ENCODE measurements at places on chromosomes 5 and 9.

- DNase-seq: no peak
Observed at GRCh38 chr9:1454616-1455347, 404.6 kb downstream of the DMRT2 start.

- DNase-seq: no peak
Observed at GRCh38 chr9:137025517-137025966, 2.5 kb downstream of the ABCA2 start.

GRCh38 chr9:83432877-83433550 is 105.2 kb downstream of the FRMD3 start:
- no peak for DNase-seq

- no peak for DNase-seq
Observed at GRCh38 chr5:145244788-145245187, 590.4 kb downstream of the PRELID2 start.

GRCh38 chr5:178941361-178941760 is 363 bp downstream of the ZNF454 start:
- DNase-seq: no peak

- DNase-seq: no peak
Observed at GRCh38 chr9:8555762-8556500, 756.4 kb upstream of the DMAC1 start.

- no peak for DNase-seq
Observed at GRCh38 chr5:157323107-157323706, 57.3 kb downstream of the CYFIP2 start.

- DNase-seq: no peak
Observed at GRCh38 chr5:92560698-92561401, 1020.2 kb downstream of the NR2F1-AS1 start.

- no peak for DNase-seq
Observed at GRCh38 chr5:95130941-95131340, 154.0 kb downstream of the MCTP1 start.

GRCh38 chr5:97427235-97427634 is 244.2 kb upstream of the RIOK2 start:
- no peak for DNase-seq

GRCh38 chr9:135901031-135901758 is 6.2 kb downstream of the CAMSAP1 start:
- DNase-seq: no peak

DNA sequence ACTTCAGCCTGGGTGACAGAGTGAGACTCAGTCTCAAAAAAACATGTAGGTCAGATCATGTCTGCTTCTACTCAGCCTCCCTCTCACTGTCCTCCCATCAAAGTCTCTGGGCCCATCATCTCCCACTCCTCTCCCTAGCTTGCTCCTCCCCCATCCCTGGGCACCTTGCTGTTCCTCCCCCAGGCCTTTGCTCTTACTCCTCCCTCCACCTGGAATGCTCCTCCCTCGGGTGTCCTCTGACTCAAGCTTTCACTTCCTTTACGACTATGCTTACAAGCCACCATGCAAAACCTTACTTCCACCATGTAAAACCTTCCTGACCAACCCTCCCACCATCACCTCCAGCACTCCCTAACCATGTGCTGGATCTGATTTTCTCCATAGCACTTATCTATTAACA is 51.5 kb downstream of the MTMR12 start:
- DNase-seq: no peak

GRCh38 chr9:93577078-93577974 is 942 bp downstream of the PHF2 start:
- DNase-seq: no peak

- no peak for DNase-seq
Observed at GRCh38 chr9:125145425-125145824, 2.1 kb upstream of the SCAI start.

- no peak for DNase-seq
Observed at GRCh38 chr5:16776611-16777251, 159.4 kb downstream of the MYO10 start.

GRCh38 chr9:738209-738915 is 103.1 kb upstream of the DMRT1 start:
- DNase-seq: no peak

DNA sequence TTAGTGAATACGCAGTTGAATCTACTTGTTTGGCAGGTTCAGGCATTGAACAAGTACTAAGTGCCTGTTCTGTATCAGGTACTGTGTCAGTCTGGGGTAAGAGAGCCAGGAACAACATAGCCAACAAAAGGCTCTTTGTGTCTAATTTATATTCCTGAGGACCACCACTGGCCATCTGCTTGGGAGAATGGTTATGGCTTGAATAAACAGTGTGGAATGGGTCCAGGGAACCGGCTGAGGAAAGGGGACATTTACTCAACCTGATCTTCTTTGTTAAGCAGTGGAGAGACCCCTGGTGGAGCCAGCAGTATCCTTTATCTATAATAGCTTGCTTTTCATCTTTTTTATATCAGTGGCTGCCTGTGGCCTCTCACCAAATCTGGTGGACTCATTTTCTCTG is 38.6 kb downstream of the EXOSC2 start:
- no peak for DNase-seq

- no peak for DNase-seq
Observed at GRCh38 chr9:133950629-133951111, 41.5 kb downstream of the VAV2 start.

DNA sequence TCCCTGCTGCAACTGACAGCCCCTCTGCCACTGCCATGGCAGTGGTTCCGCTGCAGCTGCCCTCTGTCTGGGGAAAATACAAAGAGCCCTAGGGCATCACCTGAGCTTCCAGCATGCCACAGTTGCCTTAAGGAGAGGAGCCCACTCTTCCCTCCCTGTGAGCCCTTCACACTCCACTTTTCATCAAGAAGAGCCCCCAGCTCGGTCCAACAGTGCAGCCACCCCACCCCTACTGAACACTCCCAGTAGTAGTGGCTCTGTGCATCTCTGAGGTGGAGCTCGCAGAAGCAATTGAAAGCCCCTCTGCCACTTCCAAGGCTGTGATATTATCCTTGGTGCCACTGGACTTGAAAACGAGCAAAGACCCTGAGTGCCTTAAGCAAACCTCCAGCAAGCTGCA is 696.8 kb upstream of the COX7C start:
- no peak for DNase-seq

DNA sequence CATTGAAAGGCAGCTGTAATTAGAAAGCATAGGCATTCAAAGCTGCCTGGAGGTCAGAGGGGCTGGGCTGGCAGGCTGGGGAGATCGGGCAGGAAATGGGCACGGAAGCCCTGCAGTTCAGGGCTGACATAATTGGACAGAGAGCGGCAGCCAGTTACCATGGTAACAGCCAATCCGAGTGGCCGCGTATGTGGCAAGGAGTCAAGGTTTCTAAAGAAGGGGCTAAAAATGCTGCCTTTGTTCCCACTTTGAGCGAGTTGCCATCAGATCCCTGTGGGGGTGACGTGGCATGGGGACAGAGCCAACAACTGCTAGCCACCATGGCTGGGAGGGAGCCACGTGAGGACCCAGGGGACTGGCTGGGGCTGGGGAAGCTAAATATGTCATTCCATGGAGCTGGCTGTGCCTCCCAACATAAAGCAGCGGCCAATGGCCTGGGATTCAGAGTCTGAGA is 44.7 kb upstream of the NDFIP1 start:
- DNase-seq: no peak

DNA sequence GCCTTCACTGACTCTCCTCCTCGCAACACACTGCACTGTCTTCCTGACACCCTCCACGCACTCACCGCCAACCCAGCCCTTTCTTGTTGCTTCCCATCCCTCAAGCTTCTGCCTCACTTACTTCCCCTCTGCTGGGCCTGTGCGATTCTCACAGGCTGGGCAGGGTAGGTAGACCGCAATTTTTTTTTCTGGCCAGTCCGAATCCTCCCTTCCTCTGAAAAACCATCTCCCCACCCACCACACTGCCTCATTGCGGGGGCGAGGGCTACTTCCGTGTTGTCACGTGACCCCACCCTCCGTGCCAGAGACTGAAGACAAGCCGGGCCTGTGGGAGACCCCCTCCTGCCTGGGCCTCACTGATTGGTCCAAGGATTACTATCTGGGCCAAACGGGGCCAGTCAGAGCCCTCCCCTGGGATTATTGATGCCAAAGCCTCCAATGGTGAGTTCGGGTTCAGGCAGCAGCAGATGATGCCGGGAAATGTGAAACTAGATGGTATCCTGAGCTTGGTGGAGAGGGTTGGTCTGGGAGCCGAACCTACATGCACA is 73.1 kb downstream of the STK10 start:
- DNase-seq: peak; percentile 52

GRCh38 chr9:26754509-26755164 is 138.0 kb downstream of the CAAP1 start:
- no peak for DNase-seq

DNA sequence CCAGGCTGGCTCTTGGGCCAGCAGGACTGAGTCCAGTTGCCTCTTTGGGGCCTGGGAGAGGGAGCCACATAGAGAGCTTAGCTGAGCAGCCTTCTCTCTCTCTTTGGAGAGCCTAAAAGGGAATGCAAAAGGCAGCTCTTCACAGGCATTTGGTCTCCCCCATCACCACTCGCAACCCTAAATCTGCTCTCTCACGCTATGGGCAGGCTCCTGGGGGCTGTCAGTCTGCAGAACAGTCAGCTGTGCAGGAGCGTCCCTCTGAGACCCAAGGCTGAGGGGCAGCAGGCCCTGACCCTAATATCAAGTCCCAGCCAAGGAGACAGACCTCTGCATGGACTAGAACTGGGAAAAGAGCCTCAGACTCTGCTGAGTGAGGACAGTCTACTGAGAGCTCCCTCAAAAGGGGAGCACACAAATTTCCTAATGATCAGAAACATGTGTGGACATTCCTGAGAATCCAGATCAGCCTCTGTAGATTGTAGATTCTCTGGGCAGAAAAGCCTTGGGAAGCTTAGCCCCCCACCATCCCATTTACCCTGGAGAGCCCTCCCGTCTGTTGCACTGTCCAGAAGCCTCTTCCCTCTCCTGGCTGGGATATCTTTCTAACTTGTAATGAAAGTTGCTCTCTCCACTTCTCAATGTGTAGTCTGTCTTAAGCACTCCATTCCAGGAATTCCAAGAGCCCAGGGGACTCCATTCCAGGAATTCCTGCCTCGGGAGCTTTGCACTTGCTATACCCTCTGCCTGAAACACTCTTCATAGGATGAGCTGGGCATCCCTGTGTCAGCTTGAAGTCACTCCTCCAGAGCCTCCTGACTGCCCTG is 79.4 kb downstream of the FAM114A2 start:
- no peak for DNase-seq

DNA sequence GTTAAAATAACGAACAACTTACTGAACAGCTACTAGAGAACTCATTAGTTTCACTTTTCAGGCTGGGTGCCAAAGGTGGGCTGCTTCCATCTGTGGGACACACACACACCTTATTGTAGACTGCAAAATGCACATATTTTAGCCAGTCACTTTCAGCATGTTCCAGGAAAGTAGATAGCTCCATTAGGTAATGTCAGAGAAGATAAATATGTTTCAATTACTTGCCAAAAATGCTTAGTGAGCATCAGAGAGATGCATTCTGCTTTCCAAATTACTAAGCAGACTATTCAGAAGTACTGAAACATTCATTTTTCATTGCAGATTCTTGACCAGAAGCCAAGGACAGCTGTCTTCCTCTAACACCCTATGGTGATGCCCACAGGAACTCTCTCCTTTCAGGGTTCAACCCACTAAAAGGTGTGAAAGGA is 56.2 kb upstream of the APC start:
- DNase-seq: no peak

GRCh38 chr9:113395000-113395861 is 5.9 kb downstream of the ALAD start:
- no peak for DNase-seq

DNA sequence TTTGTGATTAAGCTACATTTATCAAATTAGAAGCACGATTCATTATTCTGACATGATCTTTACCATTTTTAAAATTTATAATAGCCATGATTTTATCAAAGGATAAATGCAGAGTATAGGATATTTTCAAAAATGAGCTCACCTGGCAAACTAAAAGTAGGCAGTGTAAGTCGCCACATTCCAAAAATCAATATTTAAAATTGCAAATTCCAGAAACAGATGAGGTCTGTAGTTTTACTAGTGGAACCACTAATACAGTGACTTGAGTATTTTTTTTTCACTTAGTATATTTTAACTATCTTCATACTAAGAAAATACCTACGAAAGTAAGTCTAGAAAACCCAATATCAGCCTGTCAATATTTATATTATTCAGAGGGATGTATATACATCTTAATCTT is 164.2 kb downstream of the PDE4D start:
- no peak for DNase-seq

GRCh38 chr9:70040376-70040903 is 3.2 kb upstream of the MAMDC2 start:
- DNase-seq: no peak

- no peak for DNase-seq
Observed at GRCh38 chr9:34759432-34760134, 49.6 kb upstream of the CCL21 start.

DNA sequence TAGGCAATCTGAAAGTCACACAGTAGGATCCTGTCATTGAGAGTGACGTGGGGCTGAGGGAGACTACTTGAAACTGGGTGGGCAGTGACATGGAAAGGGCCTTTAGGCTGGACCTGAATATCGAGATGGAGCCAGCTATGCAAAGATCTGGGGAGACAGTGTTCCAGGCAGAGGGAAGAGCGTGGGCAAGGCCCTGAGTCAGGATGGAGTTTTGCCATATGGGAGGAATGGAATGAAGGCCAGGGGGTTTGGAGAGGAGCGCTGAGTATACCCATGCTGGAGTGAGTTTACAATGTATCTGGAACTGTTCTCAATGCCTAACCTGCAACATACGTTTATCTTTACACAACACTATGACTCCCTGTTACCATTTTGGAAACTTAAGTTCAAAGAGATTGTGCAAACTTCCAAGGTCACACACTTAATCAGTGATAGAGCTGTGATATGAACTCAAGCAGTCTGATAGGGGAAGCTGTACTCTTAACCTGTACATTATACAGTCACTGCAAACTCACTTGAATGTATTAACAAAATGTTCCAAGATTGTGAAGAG is 33.5 kb downstream of the INSYN2B start:
- no peak for DNase-seq

- no peak for DNase-seq
Observed at GRCh38 chr5:97915106-97915505, 732.1 kb upstream of the RIOK2 start.

GRCh38 chr5:131299465-131299864 is 35.6 kb downstream of the CDC42SE2 start:
- DNase-seq: no peak

GRCh38 chr5:160119905-160120266 is 636 bp upstream of the PWWP2A start:
- DNase-seq: no peak

DNA sequence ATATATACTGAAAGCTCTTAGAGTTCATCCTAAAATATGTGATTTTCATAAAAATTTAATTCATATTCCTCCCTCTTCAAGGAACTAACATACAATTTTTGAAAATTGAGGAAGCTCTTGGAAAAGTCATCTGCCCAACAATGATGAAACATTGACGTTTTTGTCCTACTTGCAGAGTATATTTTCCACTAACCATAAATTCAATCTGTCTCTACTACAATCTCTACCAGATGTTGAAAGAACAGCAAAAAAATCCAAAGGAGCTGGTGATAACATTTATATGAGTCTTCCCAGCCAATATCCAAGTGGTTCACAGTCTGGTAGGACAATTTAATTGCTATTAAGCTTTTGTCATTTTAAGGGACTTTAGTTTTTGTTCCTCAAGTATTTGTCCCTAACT is 81.1 kb upstream of the NR3C1 start:
- DNase-seq: no peak

GRCh38 chr5:116848954-116849581 is 274.4 kb upstream of the SEMA6A start:
- no peak for DNase-seq
